HFFc6 (cell line): ENCODE measurements at places on chromosomes 2 and 18.
A peak's percentile ranks its signal among the peaks of the same experiment; 100 is the strongest.

GRCh38 chr2:146189541-146189940 lies 1655.3 kb upstream of the ACVR2A start:
- DNase-seq = no peak

DNA sequence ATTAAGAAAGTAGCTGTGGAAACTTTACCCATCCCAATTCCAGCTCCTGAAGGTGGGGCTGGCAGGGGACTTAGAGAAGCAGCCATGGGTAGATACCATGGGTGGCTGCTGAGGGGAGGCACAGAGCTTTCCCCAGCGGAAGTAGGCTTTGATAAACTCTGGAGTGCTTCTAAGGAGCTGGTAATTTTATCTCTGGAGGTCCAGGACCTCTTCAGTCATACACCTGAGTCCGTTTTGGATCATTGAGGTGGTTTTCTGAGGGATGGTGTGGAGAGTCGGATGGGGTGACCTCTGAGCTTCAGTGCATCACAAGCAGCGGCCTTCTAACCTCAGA lies 36.7 kb upstream of the BMP10 start:
- DNase-seq = no peak

DNA sequence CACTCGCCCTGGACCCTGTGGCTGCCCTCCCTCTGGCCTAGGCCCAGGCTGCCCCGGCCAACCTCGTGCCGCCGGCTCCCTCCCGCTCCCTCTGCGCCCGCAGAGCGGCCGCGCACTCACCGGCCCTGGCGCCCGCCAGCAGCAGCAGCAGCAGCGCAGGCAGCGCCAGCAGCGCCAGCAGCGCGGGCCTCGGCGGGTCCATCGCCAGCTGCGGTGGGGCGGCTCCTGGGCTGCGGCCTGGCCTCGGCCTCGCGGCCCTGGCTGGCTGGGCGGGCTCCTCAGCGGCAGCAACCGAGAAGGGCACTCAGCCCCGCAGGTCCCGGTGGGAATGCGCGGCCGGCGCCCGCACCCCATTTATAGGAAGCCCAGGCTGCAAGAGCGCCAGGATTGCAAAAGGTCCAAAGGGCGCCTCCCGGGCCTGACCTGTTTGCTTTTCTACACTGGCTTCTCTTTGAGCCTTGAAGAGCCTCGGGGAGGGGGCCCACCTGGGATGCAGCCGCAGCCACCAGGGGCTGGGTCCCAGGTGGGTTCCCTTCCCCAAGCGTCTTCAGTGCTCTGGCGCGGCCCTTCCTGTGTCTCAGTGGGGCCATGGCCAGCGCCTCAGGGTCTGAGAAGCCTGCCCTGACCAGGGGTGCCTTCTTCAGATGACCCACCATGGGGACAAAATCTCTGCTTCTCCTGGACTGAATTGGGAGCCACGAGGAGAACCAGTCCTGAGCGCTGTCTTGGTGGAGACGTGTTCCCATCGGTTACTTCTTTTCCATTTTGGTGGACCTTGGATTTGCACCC lies at the start of gene APOB:
Gene APOB (minus strand): TSS at position 330 of the 789 bp plus-strand sequence. CDS start 128 bp downstream, at position 202.
- DNase-seq = no peak

DNA sequence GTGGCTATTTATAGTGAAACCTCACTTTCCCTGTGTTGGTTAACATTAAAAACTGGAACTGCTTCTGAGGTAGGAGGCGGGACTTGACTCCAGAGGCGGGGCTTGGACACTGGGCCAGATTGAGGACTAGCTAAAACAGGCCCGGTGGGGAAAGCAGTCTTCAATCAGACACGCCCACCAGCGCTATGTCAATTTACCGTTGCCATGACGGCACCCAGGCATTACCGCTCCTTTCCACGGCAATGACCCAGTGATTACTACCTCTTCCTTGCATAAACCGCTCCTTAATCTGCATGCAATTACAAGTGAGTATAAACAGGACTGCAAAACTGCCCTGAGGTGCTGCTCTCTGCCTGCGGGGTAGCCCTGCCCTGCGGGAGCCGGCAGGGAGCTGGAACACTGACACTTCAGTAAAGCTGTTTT lies 35.3 kb downstream of the LRRFIP1 start:
- DNase-seq = no peak

DNA sequence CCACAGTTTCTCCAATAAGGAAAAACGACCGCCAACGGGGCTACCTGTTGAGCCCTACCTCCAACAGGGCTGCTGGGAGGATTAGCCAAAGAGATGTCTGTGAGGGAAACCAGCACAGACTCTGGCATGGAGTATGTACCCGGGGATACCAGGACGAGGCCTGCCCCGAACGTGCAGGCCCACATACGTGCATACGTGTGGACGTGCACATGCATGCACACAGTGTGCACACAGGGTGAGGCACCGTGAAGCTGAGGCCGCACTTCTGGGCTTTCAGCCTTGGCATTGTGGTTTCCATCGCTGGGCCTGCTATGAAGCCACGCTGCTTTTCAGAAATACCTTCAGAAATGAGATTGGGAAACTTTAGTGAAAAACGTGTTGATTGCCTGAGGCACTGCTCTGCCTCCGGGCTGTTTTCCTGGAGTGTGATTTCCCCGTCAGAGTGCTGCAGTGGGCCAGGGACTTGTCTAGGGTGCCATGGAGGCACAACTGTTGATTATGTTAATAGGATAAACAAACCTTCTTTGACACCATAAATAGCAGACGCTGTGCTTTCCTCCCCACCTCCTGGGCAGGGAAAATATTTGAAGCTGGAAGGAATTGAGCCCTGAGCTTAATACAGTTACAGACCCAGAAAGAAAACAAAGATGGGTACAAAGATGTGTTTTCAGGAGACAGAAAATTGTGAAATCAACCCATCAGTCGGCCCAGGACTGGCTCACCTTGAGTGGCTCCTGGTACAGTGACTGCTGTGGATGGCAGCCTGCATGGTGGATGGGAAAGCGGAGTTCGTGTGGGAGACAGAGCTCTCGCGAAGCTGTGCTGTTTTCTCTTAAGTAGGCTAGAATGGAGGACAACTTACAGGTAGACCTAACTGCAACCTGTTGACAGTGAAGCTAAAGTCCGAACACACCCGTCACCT lies 182.3 kb downstream of the FAM210A start:
- no peak for DNase-seq

DNA sequence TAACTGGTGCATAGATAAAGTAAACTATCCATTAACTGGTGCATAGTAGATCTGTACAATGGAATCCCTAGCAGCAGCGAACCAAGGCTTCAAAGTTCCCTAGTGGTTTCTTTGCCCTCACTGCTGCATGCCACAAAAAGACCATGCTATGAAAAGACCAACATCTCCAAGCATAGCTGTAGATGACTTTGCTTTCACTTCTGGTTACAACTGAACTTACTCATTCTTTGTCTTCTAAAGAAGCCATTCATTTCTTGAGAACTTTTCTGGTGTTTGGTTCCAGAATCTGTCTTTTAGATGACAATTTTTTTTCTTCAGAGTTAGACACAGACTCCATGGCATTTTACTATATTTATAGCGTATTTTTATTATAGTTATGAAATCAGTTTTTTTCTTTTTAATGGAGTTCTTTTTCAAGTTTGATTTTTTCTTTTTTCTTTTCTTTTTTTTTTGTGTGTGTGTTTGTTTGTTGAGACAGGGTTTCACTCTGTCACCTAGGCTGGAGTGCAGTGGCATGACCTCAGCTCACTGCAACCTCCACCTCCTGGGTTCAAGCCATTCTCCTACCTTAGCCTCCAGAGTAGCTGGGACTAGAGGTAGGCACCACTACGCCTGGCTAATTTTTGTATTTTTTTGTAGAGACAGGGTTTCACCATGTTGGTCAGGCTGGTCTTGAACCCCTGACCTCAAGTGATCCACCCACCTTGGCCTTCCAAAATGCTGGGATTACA lies 63.6 kb downstream of the SLC35F5 start:
- DNase-seq = no peak

DNA sequence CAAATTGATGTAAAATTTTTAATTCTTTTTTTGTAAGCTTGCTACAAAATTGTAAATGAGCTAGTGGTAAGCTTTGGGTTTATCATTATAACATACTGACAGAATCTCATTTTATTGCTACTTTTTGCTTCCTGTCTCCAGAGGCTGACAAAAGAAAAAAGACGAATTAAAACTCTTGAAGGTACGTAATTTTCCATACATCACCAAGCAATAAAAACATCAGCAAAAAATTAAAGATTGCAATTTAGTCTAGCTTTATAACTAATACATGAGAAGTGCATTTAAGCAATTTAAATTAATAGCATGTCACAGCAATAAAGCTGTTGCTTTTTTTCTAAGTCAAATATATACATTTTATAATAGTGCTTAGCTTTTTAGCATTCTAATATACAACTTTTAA lies 94.6 kb upstream of the SNTG2 start:
- no peak for DNase-seq

DNA sequence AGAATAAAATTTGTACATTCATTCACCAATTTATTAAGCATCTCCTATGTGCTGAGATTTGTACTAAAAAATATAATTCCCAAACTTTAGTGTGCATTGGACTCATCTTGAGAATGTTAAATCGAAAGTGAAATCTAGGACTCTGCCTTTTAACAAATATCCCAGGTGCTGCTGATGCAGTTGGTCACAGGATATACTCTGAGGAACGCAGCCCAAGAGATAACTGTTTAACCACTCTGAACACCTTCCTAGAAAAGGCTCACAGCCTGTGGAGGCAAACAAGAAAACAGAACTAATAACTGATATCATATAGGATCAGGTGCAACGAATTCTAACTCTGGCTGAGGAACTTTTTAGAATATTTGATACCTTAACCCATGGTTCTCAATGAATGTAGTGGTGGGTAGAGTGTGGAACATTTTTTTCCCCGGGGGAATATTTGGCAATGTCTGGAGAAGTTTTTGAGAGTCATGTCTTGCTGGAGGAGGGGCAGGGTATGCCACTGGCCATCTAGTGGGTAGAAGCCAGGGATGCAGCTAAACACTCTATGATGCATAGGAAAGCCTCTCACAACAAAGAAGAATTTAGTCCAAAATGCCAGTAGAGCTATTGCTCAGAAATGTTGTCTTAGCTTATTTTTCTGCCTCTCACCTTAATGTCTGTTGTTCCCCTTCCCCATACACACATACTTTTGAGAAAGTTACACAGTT lies 96.5 kb downstream of the EHBP1 start:
- no peak for DNase-seq

DNA sequence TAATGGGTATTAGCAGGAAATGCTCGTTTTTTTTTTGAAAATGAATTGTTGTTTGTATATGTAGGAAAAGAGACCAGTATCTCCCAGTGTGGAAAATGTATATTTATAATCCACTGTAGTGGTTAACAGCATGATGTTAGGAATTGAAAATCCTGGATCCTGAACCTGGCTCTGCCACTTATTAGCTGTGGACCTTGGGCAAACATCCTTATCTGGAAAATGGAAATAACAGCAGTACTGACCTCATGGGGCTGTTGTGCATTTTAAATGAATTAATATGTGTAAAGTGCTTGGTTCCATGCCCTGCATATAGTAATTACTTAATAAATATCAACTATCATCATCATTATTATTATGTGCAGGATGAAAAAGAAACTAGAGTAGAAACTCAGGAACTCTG lies 251.3 kb downstream of the CDCA7 start:
- no peak for DNase-seq

DNA sequence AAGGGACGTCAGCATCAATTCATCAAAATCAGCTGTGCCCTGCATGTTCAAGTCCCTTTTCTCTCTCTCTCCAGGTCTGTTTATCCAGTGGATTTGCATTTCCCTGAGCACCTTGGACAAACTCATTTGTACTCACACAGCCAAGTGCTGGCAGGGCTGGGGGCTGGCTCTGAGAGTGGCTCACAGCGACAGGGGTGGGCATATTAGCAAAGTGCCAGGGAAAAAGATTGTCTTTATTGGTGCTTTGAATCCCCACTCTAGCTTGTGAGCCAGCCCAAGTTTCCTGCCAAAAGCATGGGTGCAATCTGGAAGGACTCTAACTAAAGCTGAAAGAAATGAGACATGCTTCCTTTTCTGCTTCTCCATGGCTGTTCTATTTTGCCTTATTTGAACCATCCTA lies 56.6 kb downstream of the ACOXL start:
- DNase-seq = no peak

- DNase-seq = no peak
These were observed 12.4 kb downstream of the ASAP2 start for GRCh38 chr2:9219027-9219445.

DNA sequence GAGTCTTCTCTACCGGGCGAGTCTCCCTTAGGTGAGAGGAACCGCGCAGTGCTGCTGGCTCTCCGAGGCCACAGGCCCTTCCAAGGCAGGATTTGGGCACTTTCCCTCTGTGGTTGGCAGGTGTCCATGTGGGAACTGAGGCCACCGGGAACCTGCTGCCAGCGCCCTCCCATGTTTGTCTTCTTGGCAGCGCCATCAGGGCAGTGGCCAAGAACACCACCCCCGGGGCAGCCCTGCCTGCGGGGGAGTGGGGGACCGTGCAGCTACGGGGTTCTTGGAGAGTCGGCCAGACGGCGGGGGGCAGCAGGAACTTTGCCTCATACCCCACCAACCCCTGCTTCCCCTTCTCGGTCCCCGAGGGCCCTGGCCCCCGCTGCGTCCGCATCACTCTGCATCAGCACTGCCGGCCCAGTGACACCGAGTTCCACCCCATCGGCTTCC lies 10.0 kb downstream of the CAPN10 start:
- no peak for DNase-seq

- DNase-seq = no peak
These were observed 783.0 kb upstream of the ZEB2 start for GRCh38 chr2:145302886-145303285.

DNA sequence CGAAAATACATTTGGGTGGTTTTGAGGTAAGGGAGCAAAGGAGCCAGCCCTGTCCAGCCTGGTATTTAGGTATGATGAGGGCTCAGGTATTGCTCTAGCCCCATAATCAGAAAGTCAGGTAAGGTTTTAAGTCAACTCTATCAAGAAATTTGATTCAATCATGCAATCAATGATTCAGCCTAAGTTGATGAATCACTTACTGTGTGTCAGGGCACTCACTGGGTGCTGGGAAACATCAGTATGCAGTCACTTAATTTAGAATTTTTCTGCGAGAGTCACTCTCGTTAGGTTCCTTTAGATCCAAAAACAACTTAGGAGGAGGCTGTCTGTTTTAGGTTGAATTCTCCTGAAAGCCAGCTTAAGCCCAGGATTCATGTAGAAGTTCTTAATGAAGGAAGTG lies 17.7 kb upstream of the SERPINB2 start:
- peak; percentile 76 for DNase-seq

GRCh38 chr2:233418761-233419546 lies 64.7 kb downstream of the DGKD start:
- DNase-seq = no peak

GRCh38 chr2:237492137-237492890 lies 5.3 kb downstream of the MLPH start:
- no peak for DNase-seq

DNA sequence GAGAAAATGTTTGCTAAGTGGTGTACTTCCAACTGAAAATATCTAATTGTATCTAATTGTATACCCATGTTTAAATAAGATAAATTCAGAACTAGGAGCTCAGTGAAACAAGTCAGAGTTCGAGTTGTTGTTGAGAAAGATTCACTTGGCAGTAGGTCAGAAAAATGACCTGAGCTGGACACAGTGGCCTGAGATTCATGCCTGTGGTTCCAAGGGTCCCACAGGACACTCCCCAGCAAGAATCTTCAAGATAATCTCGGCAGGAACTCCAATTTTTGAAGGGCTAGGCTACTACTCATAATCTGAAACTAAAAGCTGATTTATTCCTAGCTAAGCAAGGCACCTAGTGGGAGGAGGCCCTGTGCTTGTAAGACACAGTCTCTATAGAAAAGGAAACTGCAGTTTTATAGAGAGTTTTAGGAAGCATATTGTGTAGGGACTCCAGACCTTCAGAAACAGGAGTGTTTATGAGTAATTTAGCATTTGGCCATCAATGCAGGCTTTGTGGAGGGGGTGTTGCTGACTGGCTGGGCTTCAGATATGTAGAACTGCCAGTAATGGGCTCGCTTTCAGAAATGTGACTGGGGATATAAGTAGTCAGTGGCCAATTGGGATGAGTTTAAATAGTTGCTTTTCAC lies 43.2 kb downstream of the SP140 start:
- no peak for DNase-seq
